Upper lobe of left lung (tissue), 6 donors: ENCODE measurements at places on chromosomes 12 and 14. TPM values are rescaled to one million over a fixed set of nuclear protein-coding genes. Genes with fewer than 3 reads are reported as not detected.
A peak's percentile ranks its signal among the peaks of the same experiment; 100 is the strongest.

The CATSPERB gene
- 0.67 TPM for total RNA-seq

The ANO6 gene
- 43.7 TPM for total RNA-seq

The P2RX2 gene
- not detected for total RNA-seq

The MYL2 gene
- not detected for total RNA-seq

The PLBD1 gene
- 69.2 TPM for total RNA-seq

The KLHDC2 gene
- 36.5 TPM for total RNA-seq

The C14orf39 gene
- total RNA-seq: not detected

The PTGDR gene
- total RNA-seq: 1.3 TPM

The NKX2-1 gene
- total RNA-seq: 140 TPM

The SLCO1B1 gene
- total RNA-seq: not detected

The DBX2 gene
- total RNA-seq: not detected

The FBLN5 gene
- 114 TPM for total RNA-seq

The CLEC2A gene
- not detected for total RNA-seq

The BICD1 gene
- 13.7 TPM for total RNA-seq

The WNT1 gene
- 0.34 TPM for total RNA-seq

GRCh38 chr14:53109105-53110041, 43.8 kb downstream of the DDHD1 start:
- no peak for DNase-seq

GRCh38 chr14:74248017-74248416, 8.8 kb downstream of the VSX2 start:
- DNase-seq: no peak

GRCh38 chr14:73266317-73266716, 29.0 kb downstream of the PAPLN start:
- no peak for DNase-seq

DNA sequence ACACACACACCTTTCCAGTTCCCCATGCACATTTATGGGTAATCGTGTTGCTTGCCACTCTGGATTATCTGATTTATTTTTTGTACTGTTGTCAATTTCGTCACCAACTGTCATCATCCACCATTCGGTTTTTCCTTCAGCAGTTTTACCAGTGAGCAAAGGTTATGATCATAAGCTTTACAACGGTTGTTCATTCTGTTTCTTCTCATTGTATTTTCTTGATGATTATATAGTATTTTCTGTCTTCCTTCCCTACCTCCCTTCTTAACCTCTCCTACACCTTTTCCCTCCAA, 680 bp downstream of the NECAP1 start:
- DNase-seq: no peak

DNA sequence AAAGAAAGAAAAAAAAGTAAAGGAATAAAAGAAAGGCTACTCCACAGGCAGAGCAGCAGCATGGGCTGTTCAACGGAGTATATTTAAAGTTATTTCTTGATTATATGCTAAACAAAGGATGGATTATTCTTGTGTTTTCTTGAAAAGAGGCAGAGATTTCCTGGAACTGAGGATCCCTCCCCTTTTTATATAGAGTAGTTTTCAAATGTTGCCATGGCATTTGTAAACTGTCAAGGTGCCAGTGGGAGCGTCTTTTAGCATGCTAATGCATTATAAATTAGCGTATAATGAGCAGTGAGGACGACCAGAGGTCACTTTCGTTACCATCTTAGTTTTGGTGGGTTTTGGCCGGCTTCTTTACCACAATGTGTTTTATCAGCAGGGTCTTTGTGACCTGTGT, 383.0 kb downstream of the PCNX1 start:
- no peak for DNase-seq

GRCh38 chr14:92587700-92588085, 74.1 kb downstream of the RIN3 start:
- DNase-seq: no peak

DNA sequence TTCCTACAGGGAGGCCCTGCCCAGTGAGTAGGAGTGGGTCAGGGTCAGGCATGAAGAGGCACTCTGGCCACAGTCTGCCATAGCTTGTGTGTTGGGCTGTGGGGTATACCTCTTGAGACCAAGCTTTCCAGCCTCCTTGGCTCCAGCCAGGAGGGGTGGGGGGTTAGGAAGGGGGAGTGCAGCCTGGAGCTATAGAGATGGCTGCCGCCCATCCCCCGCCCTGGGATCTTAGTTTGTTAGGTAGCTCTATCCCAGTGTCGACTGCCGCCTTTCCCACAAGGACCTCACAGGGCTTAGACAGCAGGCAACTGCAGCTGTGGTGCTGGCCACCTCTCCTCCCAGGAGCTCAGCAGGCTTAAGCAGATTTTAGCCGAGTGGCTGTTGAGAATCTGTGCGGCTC, 216.4 kb downstream of the PLCZ1 start:
- no peak for DNase-seq

- peak; percentile 85 for DNase-seq
These were observed 30.6 kb upstream of the RPLP0 start for GRCh38 chr12:120231316-120232011.

DNA sequence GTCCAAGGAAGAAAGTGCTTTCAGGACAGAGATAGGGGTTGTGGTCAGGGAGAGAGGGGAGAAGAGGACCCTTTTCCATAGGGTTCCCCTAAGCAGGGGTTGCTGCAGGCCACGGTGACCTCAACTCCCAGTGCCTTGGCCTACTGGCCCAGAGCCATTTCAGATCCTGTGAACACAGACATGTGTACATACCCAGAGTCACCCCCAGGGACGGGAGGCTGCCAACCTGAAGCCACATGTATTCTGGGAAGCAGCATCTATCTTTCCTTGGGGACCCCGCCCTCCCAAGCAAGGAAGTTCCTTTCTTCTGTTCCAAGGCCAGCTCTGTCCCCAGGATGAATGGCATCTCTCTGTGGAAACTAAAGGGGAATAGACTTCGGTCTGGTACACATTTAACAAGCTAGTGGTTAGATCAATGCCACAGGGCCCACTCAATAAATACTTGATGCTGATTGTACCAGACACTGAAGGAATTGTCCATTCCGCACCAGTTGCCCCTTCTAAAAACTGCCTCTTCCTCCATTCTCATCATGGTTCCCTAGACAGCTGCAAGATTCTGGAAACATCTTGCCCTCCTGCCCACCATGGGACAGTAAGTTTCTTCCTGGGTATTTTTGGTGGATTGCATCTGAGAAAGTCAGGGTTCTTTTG, 25.2 kb upstream of the DGLUCY start:
- no peak for DNase-seq

DNA sequence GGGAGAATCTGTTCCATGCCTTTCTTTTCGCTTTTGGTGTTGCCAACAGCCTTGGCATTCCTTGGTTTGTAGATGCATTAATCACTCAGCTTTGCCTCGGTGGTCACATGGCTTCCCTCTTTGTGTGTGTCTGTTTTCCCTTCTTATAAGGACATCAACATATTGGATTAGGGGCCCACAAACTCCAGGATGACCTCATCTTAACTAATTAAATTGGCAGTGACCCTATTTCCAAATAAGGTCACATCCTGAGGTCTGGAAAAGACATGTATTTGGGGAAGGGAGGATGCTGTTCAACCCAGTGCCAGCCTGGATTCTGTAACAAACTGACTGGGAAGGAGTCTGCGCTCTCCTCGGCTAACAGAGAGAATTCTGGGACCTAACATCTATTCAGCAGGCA, 365.7 kb upstream of the FKBP4 start:
- no peak for DNase-seq

GRCh38 chr12:120483621-120484020, 12.3 kb upstream of the DYNLL1 start:
- no peak for DNase-seq

- no peak for DNase-seq
These were observed 34.2 kb downstream of the DAO start for GRCh38 chr12:108914121-108914531.

DNA sequence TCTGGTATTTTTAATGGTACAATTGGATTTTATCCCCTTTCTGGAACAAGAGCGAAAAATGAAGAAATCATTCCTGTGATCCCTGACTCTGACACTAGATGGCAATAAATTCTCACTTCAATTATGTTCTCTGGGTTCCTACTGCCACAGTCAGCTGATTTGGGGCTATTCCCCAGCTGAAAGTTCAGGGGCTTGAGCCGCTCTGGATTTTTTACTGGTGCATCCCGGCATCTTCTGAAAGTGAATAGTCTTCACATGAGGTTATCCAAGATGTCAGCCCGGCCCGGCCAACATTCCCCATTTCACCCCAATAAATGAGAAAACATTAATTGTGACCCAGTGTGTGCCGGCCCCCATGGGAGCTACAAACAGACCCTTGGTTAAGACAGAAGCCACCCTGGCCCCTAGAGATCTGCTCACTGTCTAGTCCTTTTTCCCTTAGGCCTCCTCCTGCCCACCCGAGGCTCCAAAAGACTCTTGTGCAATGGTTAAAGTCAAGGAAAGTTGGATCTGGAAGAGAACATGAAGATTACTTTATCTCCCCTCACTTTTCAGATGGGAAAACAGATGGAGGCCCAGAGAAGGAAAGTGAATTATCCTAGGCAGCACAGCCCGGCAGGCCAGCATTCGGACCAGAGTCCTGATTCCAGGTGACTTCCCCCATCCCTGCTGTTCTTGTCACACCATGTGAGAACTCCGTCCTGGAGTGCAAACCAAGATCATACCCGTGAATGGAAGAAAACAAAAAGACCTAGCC, 20.8 kb downstream of the CKAP4 start:
- DNase-seq: no peak

DNA sequence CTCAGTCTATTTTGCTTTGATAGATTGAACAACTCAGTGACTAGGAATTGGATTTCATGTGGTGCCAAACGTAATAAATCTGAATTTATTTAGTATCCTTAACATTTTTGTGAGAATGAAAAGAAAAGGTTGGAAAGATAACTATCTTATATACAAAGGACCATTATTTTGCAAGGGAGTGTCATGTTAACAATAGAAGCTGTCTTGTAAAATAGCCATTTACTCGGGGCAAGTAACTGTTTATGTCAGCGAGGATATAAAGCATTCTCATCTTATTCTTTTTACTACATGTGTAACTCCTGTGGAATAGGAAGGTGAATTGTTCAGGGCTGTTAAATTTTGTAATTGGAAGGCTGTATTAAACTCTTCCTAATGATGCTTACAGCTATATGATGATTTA, 5.9 kb downstream of the RERGL start:
- no peak for DNase-seq

DNA sequence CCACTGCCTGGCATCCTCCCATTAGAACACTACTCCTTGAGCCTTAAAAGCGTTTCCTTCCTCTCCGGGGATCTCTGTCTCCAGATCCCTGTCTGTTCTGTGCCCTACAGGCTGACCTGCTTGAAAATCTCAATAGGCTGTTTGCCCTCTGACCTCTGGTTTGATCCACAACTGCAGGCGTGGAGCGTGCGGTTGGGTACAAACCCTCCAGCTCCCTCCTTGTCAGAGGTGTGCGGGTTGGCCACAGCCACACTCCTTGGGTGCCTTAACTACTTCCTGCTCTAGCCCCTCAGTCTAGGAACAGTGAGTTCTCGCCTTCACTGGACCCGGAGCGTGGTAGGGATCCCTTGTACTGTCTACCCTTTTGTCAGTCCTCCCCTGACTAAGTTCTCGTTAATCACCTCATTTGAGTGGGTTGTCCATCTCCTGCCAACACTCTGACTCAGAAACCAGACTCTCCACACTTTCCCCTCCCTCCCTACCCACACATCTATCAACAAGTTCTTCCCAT, 33.1 kb downstream of the CMKLR1 start:
- DNase-seq: no peak

- no peak for DNase-seq
These were observed 341.0 kb upstream of the FKBP4 start for GRCh38 chr12:2453761-2454090.

GRCh38 chr12:108297895-108298760, 41.0 kb downstream of the CMKLR1 start:
- no peak for DNase-seq

GRCh38 chr12:32264961-32265360, 134.4 kb upstream of the FGD4 start:
- DNase-seq: no peak

DNA sequence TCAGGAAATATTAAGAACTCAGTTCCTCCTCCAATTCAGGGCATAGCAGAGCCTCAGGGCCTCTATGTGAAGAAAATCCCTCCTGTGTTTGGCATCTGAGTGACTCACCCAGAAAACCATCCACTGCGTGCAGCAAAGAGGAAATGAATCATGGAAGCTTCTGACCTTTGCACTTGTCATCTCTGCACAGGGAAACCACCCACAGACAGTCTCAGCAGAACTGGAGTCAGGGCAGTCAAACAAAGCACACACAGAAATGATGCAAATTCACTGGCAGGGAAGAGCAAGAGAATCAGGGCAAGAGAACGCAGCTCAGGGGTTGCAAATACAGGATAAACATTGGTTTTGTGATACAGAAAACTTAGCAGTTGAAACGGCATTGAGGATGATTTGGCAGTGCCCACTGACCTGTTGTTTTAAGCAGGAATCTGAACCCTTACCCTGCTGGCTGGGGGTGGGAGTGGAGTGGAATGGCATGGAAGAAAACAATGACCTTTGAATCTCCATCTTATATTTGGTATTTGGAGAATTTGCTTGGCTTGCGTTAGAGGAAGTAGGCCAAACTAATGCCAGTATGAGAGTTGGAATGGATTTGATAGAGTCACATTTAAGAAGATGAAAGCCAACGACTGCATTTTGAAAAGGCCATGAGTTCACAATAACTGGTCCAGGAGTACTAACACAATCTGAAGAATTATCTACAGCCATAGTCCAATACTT, 53.5 kb downstream of the PHLDA1 start:
- DNase-seq: no peak

- DNase-seq: no peak
These were observed 861.1 kb downstream of the GALC start for GRCh38 chr14:87131879-87132278.

DNA sequence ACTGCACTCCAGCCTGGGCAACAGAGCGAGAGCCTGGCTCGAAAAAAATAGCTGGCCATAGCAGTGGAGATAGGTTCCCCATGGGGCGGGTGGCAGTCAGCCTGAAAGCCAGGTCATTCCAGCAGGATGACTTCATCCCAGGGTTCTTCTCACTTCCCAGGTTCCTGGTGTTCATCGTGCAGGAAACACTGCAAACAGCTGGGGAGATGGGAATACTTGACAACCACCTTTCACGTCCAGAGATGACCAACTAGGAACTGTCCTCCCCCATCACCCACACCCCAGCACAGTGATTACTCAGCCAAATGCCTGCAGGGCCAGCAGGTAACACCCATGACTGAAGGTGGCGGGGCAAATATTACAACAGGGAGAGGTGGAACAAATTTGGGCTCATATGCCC, 1.7 kb downstream of the VSIG10 start:
- no peak for DNase-seq
